Stimulated activated naive CD4-positive, alpha-beta T cell (primary cell): ENCODE measurements at places on chromosomes 5 and 9.

DNA sequence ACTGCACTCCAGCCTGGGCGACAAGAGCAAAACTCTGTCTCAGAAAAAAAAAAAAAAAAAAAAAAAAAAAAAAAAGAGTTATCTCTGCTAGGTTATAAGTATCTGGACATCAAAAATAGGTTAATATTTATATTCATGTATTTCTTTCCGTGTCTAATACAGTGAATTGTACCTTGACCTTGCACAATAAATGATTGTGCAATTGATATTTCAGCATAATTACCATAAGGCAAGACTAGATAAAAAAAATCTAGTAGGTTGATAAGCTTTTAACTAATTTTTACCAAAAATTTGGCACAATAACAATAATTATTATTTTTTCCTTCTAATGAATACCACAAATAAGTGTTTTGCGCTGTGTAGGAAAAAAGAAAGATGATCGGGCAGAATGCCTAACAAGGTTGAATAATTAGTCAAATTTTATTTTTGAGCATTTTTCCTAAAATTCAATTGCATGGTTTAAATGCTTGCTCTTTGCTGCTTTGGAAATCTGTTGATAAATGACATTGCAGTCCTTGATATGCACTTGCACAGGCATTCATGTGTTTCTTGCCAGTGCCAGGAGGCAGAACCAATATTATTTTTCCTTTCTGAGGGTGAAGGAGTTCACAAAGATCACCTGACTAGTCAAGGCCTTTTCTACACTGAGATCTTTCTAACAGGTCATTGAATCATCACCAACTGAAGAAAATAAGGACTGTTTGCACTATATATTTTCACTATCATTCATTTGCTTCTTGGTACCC, 127.5 kb downstream of the ARRDC3 start:
- no peak for DNase-seq

GRCh38 chr5:134784946-134785620, 26.5 kb downstream of the DDX46 start:
- DNase-seq, result no peak

DNA sequence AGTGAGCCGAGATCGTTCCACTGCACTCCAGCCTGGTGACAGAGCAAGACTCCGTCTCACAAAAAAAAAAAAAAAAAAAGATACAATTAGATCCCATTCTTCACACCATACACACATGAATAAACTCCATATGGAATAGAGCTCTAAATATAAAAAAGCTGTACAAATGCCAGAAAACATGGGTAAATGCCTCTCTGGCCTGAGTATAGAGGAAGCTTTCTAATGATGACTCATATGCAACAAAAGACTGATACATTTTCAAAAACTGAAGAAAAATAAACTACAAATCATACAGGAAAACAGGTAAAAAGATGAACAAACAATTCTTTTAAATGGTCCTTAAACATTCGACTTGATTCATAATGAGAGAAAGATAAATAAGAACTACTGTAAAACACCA, 8.6 kb downstream of the ZFP62 start:
- DNase-seq, result no peak

DNA sequence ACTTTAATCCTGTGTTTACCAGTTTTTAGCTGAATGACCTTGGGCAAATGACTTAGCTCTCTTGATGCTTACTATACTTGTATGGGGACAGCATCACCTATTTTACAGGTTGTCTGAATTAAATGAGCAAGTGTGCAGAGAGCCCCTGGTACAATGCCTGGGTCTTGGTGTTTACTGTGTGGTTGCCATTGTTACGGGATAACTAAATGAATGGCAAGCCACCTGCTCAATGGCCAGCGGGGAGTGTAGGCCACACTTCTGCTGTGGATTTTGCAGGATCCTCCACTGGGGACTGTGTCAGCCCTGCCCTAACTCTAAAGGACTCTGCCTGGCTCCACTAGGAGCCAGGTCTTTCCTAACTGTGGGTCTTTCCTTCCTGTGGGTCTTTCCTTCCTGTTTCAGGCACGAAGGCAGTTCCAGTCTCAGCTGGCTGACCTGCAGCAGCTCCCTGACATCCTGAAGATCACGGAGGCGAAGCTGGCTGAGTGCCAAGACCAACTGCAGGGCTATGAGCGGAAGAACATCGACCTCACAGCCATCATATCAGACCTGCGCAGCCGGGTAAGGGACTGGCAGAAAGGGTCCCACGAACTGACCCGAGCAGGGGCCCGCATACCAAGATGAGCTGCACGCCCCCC, 10.3 kb upstream of the GLE1 start:
- peak; percentile 16 for DNase-seq

DNA sequence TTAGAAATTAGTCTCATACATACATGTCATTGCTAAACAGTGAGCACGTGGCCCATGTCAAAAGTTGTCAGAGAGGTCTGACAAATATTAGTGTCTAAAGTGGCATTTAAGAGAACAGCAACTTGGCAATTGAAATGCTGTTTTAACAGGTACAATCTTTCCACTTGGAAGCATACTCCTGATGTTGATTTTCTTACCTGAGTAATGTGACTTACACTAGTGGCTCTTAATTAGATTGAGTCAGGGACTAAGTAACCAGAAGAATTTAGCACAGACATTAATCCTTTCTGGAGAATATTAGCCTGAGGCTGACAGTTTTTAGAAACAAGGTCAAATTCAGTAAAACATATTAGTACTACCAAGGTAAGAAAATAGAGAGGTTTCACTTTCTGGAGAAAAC, 357.0 kb upstream of the ZNF608 start:
- no peak for DNase-seq

- no peak for DNase-seq
Measured at GRCh38 chr5:73419465-73420390, 28.8 kb downstream of the FOXD1 start.

- DNase-seq, result no peak
Measured at GRCh38 chr9:6270896-6271295, 55.3 kb downstream of the IL33 start.

DNA sequence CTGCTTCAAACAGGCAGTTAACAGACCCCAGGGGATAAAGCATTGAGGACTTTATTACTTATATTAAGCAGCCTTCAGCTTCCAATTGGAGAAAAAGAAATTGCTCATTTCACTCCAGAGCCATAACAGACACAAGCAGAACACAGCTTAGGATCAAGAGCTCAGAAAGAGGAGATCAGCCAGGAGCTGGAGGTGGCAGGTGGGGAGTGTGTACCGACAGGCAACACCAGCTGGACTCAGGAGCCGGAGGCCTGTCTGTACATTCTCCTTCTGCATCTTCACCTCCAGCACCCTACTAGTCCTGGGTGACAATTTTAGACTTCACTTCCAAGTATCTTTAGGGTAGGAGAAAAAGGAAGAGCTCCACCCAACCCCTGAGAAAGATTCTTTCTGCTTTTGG, 35.8 kb downstream of the NRG2 start:
- no peak for DNase-seq

- DNase-seq, result no peak
Measured at GRCh38 chr5:150574818-150575547, 65.5 kb upstream of the SYNPO start.

GRCh38 chr9:13264788-13265187, 14.7 kb downstream of the MPDZ start:
- no peak for DNase-seq

DNA sequence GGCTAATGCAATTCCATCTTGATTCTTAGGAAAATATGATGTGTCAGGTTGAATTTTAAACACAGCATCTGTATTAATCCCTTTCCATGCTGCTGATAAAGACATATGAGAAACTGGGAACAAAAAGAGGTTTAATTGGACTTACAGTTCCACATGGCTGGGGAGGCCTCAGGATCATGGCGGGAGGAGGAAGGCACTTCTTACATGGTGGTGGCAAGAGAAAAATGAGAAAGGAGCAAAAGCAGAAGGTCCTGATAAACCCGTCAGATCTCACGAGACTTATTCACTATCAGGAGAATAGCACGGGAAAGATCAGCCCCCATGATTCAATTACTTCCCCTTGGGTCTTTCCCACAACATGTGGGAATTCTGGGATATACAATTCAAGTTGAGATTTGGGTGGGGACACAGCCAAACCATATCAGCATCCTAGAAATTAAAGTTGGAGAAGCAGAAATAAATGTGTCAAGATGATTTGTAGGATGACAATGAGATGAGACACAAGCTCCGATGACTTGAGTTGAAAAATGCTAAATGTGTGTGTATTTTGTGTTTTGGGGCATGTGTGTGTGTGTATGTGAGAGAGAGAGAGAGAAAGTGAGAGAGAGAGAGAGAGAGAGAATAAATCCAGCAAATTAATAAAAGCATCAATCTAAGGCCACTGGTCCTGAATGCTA, 48.5 kb upstream of the ANKRD55 start:
- no peak for DNase-seq

DNA sequence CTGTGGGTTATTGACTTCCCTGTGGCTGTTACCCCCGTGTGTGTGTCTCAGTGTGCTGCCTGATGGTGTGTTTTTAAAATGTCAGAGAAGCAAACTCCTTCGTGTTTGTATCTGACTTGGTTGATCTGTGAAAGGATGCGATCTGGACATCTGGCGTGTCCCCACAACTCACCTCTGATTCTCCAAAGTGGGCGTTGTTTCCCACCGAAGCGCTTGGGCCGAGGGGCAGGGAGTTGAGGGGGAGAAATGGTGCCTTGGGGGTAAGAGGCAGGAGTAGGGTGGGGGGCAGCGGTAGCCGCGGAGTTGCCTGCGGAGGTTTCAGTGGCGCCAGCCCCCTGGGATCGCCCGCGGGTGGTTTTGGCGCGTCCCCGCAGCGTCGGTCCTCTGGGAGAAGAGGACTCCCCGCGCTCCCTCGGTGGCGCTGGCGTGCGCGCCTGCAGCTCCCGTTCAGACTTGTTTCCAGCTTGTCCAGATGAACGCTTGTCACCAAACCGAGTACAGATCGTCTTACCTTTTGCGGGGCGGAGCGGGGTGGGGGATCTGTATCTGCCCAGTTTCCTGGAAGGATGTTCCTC, 1.1 kb downstream of the MAST4 start:
- DNase-seq, result no peak

- DNase-seq, result no peak
Measured at GRCh38 chr5:76180814-76181805, 97.9 kb downstream of the SV2C start.

DNA sequence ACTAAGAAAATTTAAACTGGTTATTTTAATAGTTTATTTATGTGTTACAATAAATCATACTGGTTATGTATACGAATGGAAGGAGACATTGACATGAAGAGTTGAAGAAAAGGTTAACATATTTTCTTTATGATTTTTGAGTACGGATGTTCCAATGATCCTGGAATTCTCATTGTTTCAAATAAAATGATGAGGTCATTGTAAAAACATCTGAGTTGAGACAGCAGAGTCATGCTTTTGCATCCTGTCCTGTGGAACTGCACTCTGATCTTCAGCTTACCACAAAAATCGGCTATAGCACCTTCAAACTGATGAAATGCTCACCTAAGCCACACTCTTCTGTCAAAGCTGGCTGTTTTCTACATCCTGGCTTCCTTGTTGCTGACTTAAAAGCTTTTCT, 67.8 kb downstream of the PTCD2 start:
- DNase-seq, result no peak

DNA sequence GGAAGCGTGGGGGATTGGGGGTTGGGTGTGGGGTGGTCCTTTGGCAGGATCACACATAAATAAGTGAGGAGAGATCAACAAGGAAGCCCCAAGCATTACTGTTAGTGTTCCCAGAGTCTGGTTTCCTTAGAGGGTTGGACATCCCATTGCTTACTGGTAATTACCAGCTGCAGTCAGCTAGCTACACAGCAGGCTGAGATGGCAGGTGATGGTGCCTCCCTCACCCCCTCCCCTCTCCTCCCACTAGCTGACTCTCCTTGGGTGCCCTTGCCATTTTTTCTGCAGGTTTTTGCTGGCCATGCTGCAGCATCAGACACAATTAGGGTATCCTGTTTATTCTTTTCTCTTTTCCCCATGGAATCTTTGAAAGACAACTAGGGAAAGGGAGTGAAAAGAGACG, 107.5 kb upstream of the TLR4 start:
- no peak for DNase-seq

DNA sequence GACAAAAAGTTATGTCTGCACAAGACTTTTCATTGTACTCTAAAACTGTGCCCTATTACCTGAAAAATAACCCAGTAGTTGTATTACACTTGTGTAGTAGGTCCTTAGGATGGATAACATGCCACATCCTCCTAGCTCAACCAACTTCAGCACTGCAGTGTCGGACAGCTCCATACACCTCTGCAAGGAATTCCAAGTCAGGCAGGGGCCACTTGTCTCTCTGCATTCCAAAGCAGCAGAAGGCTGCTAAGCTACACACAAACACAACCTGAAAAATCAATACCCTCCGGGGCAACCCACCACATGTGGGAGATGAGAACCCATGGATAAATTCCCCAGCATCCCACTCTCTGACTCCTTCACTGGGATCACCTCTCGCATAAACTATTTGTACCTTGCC, 50.2 kb downstream of the MED10 start:
- no peak for DNase-seq

GRCh38 chr5:131481569-131481968, 153.5 kb downstream of the RAPGEF6 start:
- no peak for DNase-seq

DNA sequence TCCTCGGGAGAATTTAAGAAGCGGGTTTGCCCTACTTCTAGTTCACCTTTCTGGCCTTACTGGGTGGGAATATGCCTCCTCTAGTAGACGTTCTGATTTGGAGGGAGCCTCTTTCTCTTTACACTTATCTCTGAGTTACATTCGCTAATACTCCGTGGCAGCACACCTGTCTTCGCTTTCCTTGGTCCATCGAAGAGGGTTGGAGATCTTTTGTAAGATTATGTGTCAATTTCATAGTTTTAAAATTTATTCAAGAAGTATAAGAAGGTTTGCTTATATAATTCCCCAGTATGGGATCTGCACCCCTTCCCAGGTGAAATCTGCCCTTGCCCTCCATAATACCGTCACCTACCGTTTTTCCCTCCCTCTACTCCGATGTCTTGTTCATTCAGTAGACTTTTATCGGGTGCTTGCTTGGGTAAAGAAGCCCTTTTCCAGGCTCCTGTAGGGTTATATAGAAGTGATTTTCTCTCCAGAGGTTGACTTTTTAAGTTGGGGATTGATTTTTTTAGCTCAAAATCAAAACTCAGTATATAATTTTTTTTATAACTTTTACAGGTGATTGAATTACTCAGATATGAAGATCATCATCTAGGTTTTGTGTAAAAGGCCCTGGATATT, 1.1 kb downstream of the GPBP1 start:
- peak; percentile 46 for DNase-seq

DNA sequence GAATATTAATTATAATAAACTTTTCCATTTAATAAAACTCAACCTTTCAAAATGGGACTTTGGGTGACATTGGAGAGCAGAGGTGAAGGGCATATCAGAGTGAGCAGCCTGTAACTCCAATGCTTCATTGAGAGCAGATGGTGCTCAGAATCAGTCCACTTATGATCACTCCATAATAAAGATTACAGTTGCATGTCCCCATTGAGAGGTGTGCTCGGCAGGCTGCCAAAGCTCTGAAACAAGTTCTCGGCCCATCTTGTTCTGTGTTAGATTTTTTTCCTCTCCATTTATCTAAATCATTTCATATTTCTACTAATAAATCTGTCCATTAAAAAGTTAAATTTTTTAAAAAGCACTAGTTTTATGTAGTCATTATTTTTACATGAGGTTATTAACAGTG, 1786.4 kb upstream of the WWC1 start:
- no peak for DNase-seq

GRCh38 chr5:14229734-14230133, 86.6 kb downstream of the TRIO start:
- no peak for DNase-seq
